ENCODE measurements at places on chromosomes 12 and 14.
A peak's percentile ranks its signal among the peaks of the same experiment; 100 is the strongest.

- no peak for DNase-seq
Observed at GRCh38 chr12:56749853-56750252, 2.3 kb downstream of the PRIM1 start.

- DNase-seq: no peak
Observed at GRCh38 chr12:63292471-63293221, 141.6 kb upstream of the AVPR1A start.

GRCh38 chr14:49367696-49368095, 218.5 kb downstream of the RPS29 start:
- no peak for DNase-seq

DNA sequence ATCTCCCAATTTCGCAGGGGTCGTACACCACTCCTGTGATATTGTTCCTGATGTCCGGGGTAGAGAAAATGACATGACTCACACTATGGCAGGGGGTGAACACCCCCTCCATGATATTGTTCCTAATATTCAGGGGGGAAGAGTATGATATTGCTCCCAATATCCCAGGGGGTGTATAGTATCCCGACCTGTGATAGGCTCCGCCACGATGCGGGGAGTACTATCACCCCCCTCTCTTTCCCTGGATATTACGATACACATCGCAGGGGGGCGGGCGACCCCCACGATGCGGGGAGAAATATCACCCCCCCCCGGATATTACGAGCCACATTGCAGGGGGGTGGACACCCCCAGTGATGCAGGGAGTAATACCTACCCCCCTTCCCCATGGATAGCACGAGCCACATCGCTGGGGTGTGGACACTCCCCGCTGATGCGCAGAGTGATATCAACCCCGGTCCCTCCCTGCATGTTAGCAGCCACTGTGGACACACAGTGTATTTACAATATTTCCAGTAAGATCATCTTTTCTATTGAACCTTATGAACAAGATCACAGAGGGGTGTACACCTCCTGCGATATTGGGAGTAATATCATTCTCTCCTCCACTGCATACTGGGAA, 17.7 kb downstream of the SMIM41 start:
- no peak for DNase-seq

DNA sequence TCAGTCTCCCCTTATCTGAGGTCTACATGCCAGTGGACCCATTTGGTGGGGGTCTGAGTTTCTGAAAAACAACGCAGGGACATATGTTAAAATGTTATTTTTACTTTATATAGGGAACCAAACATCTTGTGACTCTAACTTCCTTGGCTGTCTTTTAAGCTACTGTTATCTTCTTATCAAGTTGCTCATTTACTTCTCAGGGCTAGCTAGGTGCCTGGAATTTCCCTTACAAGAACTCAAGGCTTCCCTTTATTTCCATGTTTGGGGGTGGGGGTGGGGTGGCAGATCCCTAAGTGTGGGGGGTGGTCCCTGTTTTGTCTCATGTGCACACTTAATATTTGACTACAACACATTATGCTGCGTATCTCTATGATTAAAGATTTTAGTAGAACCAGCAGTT, 31.6 kb downstream of the PPP1R36 start:
- DNase-seq: no peak

- DNase-seq: peak; percentile 34
Observed at GRCh38 chr12:52372216-52373154, 5.2 kb upstream of the KRT85 start.

GRCh38 chr14:38930898-38931297, 172.1 kb downstream of the SEC23A start:
- no peak for DNase-seq

DNA sequence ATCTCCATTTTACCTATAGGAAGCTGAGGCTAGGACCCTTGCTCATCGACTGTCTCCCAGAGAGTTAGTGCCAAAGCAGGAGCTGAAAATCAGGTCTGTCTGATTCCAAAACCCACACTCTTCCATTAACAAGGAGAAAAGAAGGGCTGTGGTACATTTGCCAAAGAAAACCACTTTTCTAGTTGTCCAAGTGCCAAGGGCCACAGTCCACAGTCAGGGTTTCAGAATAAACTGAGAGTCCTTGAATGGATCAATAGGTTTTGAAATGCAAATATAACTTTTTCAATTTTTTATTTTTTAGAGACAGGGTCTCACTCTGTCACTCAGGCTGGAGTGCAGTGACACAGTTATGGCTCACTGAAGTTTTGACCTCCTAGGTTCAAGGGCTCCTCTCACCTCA, 55.4 kb upstream of the ZFP36L1 start:
- no peak for DNase-seq

- no peak for DNase-seq
Observed at GRCh38 chr14:81474148-81474492, 59.5 kb downstream of the SEL1L start.

DNA sequence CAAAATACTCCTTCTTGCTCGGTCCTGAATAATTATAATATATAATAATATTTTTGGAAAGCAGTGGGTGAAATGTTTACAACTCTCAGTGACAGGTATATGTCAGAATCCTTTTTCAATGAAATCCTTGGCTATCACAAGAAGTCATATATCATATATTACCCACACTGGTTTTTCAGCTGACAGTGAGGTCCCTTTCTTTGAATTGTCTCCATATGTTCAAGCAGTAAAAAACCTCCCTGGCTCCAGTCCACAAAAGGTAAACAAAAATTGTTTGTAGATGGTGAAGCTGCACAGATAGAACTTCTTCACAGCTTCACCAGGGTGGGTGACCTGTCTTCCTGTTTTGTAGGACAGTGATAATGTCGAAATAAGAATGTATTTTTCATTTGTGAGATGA, 44.0 kb downstream of the A2ML1 start:
- no peak for DNase-seq

DNA sequence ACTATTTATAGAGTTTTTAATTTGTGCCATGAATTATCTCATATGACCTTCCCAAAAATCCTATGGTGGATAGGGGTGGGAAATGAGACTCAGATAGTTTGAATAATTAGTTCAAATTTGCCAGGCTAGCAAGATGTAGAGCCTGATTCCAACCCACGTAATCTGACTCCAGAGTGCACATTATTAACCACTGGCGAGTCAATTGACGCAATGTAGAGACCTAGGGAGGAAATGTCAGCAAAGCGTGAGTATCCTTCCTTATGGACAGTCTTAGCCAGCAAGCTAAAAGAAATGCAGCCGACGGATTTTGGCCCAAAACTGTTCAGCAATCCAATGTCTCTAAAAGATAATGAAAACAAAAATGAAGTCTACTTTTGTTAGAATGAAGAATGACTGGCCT, 193.3 kb upstream of the KRR1 start:
- DNase-seq: no peak

- no peak for DNase-seq
Observed at GRCh38 chr12:99045158-99045557, 400.1 kb downstream of the APAF1 start.

DNA sequence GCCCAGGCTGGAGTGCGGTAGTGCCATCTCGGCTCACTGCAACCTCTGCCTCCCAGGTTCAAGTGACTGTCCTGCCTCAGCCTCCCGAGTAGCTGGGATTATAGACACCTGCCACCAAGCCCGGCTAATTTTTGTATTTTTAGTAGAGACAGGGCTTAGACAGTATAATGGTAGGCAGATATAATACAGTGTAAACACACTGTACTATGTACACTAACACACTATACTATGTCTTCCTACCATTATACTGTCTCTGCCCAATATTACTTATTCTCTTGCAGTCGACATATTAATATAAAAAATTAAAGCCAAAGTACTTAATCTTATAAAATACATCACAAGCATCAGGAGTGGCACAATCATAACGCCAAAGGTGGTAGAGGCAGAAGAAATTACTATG, 15.0 kb downstream of the DTD2 start:
- DNase-seq: no peak

DNA sequence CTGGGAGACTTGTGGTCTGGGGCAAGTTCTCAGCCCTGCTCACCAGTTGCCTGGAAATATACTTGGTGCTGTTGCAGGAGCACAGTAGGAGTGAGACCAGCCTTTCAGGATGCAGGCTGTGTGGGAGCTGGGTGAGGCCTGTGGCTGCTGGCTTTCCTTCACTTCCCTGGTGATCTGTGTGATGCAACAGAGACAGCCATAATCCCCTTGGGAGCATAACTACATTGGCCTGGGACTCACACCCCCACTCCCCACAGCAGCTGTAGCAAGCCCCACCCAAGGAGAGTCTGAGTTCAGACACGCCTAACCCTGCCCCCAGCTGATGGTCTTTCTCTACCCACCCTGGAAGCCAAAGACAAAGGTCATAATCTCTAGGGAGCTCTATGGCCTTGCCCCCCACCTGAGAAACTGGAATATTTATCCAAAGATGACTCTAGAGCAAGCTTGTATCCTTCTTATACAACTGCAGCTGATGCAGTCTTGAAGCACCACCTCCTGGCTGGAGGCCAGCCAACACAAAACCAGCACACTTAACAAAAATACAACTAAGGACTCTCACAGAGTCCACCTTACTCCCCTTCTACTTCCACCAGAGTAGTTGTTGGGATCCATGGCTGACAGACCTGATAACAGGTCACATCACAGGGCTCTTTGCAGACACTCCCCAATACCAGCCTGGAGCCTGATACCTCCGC, 190.4 kb upstream of the CPNE8 start:
- DNase-seq: no peak

GRCh38 chr12:70581208-70581607, 56.0 kb downstream of the PTPRB start:
- DNase-seq: no peak

DNA sequence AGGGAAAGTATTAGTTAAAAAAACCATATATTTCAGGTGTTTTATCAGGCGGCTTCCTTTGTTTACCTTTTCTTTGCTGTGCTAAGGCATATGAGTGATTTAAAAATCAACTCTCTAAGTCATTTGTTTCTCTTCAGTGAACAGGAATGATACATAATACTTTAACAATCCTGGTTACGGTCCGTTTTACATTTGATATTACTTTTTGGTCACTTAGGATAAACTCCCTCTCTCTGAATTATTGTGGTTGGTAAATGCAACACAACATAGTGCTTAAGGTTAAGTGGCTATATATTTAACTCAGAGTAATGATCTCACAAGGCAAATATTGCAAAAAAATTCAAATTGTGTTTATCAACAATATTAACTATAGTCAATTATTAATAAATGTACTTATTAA, 32.7 kb upstream of the AKAP6 start:
- DNase-seq: no peak

DNA sequence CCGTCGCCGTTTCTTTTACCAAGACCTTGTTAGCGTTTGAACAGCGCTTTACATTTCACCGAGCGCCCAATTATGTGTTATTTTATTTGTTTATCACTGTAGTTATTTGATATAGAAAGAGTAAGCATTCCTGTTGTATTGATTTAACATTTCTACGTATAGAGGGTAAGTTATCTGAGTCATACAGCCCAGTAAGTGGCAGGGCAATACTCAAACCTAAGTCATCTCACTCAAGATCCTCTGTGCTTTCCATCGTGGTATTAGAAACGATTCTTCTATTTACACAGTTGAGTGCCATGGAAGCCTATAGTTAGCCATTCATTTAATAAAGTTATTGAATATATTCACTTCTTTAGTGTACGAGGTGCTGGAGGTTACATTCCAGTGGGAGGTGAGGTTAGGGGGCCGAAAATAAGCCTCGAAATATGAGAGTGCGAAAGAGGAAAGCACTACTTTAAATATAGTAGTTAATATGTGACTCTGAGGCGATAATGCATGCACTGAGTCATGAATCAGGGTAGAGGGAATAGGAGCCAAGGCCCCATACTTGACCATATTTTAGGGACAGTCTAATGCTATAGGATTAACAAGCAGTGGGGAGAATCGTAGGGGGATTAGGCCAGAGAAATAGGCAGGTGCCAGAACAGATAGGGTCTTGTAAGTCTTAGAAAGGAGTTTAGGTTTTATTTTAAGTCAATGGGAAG, 629 bp downstream of the RAD51AP1 start:
- no peak for DNase-seq

- peak; percentile 15 for DNase-seq
Observed at GRCh38 chr14:68506645-68507419, 286.0 kb downstream of the ZFP36L1 start.

DNA sequence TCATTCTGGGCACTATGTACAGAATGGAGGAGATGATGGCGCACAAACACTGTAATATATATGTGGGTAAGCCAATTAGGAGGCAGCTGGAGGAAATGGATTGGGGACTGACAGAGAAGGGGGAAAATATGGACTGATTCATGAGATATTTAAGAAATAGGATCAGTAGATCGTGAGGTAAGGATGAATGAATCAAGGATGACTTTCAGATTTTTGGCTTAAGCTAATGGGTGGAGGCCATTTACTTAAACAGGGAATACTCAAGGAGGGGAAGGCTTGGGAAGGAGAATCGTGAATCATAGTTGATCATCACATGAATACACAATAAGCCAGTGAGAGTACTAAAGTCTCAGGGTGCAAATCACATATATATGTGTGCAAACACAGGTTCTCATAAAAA, 11.2 kb upstream of the GNPNAT1 start:
- no peak for DNase-seq

- DNase-seq: no peak
Observed at GRCh38 chr14:32611752-32612151, 282.7 kb downstream of the AKAP6 start.

DNA sequence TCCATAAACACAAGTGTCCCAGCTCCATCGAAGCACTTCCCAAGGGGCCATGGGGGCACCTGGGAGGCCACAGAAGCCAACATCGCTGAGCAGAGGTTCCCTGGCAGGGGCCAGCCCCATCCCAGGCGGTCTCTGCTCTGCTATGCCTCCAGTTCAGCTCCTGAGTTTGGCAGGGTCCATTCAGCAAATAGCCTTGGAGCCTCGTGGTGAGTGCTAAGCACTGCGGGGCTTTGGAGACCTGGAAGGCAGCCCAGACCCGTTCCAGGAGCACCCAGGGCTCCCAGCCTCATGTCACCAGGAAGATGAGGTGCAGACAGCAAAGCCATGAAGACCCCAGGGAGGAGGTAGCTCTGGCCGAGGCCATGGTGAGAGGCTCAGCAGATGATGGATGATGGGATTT, 109.5 kb downstream of the LGMN start:
- DNase-seq: no peak

DNA sequence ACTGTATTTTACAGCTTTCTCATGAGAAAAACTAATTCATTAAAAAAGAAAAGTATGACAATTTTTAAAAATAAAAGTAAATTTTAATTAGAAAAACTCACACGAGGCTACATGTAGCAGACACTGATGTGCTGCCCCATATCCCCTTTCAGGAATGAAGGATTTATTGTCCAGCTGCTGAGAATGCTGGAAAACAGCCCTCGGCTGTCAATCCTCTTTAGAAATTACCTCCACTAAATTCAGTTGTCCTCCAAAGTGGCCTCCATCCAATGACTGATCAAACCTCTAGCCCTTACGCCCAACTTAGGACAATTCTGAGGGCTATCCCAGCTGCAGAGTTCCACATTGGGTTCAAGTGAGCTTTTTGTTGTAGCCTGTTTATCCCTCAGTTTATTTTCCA, 29.8 kb upstream of the AP4S1 start:
- DNase-seq: no peak

GRCh38 chr12:124968656-124969055, 20.3 kb downstream of the DHX37 start:
- no peak for DNase-seq

Measured in stimulated activated CD4-positive, alpha-beta T cell treated with anti-CD3 and anti-CD28 coated beads, Interleukin-12 subunit alpha, Interleukin-12 subunit beta, amount 100 ng/mL, for 4 hours (primary cell).